ENCODE measurements at places on chromosomes 3 and 15.
A peak's percentile ranks its signal among the peaks of the same experiment; 100 is the strongest.

DNA sequence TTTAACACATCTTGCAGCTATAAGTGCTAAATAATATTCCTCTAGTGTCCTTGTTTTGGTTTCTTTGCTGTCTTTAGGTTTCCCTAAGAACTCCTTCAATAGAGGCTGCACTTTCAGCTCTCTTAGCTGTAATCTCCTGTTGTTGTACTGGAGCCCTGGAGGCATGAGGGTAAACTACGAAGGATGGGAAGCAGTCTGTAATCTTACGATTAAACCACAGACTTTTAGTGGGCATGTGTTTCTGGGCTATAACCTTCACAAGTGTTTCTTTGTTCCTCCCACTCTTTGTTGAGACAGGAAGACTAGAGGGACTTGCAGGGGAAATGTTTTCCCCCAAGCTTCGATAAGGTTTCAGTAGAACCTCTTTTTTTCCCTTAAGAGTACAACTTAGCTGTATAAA, 1058.1 kb downstream of the NSUN3 start:
- no peak for DNase-seq

DNA sequence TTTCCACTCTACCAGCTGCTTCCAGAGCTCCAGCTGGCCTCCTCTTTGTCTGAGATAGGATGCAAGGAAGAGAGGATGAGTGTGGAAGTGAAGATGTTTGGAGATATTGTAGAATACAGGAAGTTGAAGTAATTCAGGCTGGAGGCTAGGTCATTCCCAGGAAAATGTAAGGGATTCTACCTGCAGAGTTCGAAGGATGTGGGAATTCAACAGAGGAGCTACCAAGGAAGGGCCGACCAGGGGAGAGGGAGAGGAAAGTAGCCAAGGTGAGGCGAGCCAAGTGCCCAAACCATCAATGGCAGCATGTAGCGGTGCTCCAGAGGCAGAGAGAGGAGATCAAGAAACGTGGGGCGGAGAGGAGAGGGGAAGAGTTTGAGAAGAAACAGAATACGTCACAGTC, 49.0 kb upstream of the EPHB3 start:
- no peak for DNase-seq

- DNase-seq = no peak
Measured at GRCh38 chr15:96457841-96458240, 127.3 kb downstream of the NR2F2 start.

GRCh38 chr3:139421460-139421859, 32.0 kb upstream of the COPB2 start:
- no peak for DNase-seq

- DNase-seq = no peak
Measured at GRCh38 chr15:99998661-99999101, 265.4 kb upstream of the LYSMD4 start.

DNA sequence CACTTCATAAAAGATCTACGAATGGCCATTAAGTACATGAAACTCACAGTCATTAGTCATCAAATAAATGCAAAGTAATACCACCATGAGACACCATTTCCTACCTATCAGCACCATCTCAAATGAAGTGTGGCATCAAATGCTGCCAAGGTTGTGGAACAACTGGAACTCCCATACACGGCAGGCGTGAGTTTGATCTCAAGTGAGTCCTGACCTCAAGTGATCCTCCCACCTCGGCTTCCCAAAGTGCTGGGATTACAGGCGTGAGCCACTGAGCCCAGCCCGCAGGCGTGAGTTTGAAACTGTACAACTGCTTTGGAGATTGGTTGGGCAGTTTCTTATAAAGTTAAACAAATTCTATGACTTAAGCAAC, 28.8 kb upstream of the HDAC11 start:
- DNase-seq = no peak

- DNase-seq = no peak
Measured at GRCh38 chr15:33344111-33344510, 33.3 kb downstream of the RYR3 start.

- no peak for DNase-seq
Measured at GRCh38 chr15:59609730-59610712, 1.6 kb upstream of the GCNT3 start.

- no peak for DNase-seq
Measured at GRCh38 chr3:31253782-31254181, 278.9 kb upstream of the STT3B start.

DNA sequence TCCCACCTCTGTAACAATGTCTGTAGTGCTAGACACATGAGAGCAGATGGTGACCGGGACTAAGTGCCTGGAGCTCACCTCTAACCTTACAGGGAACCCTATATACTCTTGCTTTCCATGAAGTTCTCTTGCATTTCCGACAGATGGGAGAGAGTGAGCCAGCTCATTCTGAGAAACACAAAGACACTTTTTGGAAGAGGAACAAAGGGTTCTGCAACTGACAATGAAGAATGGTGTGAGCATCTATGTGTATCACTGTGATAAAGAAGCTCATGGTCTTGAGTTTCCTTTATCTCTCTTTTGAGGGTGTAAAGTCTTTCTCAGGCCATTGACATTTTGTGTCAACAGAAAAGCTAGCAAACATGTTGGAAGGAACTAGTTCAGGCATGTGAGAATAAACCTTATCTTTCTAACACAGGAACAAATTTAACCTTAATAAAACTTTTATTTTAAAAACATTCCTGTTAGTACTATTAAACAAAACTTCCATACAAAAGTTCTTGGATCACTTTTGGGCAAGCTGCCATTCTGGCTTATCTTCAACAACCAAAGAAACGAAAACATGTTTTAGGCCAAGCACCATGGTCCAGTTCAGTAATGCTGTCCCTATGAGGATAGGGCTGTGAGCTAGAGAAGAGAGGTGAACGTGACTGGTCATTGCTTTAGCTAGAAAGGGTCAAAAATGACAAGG, 142.7 kb downstream of the THRB start:
- no peak for DNase-seq

- DNase-seq = no peak
Measured at GRCh38 chr15:52233405-52233804, 42.2 kb upstream of the GNB5 start.

GRCh38 chr3:48514431-48515227, 10.7 kb upstream of the SHISA5 start:
- no peak for DNase-seq

DNA sequence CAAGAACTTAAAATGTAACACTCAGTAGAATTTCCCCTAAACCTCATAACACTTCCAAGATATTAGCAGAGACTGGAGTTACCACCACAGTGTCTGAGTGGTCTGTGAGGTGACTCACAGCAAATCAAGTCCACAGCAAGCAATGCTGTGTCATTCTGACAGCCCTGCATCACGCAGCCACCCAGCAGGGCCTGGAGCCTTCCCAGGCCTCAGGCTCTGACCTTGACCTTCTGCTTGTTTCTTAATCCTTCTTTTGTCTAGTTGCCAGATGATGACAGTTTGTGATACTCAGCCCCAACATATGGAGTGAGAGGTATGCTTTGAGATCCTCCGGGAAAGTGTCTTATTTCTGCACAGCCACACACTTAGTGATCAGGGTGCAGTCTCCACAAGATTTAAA, 82.5 kb downstream of the TOP2B start:
- no peak for DNase-seq

- no peak for DNase-seq
Measured at GRCh38 chr3:175896655-175897054, 1037.5 kb downstream of the NAALADL2 start.

DNA sequence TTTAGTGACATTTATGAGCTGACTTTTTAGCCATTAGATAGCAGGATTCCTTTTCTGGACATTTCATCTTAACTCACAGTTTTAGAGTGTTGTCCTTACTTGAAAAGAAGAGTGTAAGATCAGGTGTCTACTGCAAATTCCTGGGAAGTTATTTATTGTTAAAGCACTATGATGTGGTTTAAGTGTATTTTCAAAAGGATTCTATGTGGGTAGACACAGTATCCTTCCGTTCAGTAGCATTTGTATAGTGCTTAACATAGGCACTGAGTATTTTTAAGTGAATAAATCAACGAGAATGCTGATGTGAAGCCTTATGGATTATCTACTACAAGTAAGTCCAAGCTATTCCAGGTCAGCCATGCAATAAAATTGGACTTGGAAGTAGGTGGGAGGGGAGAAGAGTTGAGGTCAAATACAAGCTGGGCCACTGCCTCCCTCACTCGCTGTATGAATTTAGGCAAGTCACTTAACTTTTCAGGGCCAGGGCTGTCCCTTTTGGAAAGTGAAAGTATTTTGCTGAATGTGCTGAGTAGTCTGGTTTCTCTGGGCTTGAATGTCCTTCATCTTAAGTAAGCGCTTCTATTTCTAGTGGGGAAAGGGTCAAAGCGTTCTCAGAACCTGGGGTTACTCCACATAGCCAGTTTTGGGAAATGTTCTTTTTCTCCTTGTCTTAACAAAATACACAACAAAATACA, 48.6 kb downstream of the GAP43 start:
- DNase-seq = no peak

- no peak for DNase-seq
Measured at GRCh38 chr3:58459160-58459559, 25.5 kb upstream of the PDHB start.

GRCh38 chr3:10434144-10434937, 71.0 kb downstream of the ATP2B2 start:
- DNase-seq = no peak

DNA sequence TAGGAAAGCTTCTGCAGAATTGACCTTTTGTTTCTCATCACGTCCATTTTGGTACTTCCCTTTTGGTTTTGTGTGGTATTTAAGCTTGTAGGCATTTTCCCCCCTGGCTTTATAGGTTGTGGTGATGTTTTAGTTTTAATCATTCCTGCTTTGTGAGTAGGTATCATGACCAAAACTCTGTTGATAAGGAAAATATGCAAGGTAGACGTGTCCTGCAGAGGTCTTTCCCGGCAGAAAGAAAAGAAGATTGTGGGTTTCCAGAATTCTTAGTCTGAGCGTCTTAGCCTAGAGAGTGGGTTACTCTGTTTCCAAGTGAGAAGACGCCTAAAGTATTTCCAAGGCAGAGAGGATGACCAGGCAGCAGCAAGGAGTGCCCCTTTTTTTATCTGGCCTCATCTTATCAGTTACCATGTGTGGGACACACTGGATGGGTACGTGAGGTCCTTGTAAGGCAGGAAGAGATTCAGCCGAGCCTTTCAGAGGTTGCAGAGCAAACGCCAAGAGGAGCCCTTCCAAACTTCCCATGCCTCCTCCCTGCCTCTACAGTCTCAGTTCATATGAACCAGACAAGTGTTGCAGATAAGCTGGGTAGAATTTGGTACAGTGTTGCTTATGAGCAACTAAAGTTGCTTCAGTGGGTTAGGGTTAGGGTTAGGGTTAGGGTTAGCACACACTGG, 58.8 kb downstream of the ARNT2 start:
- no peak for DNase-seq

- DNase-seq = no peak
Measured at GRCh38 chr3:45252826-45253225, 26.7 kb upstream of the TMEM158 start.

DNA sequence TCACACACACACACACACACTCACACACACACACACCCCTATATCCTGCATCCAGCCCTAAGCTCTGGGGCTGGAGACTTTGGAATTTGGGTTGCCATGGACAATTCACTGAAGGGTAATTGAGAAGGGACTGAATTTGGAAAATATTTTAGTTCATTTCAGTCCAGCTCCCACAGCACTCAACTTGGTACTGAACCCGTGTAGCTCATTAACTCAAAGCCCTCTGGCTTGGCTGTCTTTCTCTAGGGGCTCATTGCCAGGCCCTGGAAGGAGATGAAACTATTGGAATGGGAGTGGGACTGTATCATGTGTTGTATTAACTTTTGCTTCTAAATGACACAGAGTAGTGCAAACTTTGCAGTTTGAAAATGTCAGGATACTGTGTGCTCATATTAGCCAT, 157.3 kb downstream of the EPHB1 start:
- no peak for DNase-seq

DNA sequence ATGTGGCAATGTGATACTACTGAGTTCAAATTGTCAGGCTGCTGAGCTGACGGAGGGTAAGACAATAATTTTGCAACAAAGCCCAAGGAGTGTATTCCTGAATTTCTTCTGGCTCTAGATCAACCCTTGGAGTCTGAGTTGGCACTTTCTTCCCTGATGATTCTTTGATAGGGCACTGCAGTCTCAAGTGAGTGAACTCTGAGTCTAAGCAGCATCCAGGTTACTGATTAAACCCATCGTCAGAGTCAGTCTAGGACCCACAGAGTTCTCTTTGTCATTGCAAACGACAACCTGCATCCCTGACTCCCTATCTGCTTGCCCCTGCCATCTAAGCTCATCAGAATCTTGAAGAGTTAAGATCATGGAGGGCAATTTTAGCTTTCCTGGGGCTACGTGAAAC, 58.6 kb downstream of the MME start:
- DNase-seq = no peak

- DNase-seq = no peak
Measured at GRCh38 chr15:71151081-71151480, 35.8 kb downstream of the THSD4 start.

DNA sequence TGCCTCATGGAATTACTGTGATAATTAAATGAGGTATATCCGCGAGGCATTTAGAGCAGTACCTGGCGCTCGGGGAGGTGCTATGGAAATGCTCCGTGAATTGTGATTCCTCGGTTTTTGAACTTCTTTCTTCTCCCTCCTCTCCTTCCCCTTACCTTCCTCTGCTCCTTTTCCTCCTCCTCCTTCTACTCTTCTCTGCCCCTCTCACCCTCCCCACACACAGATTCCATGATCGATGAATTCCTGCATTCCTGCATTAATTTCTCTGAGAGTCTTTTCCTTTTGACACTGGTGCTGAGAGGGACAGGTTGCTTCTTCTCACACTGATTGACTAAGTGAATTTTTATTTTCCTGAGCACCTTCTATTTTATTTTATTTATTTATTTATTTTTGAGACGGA, 101.2 kb upstream of the RGMA start:
- DNase-seq = no peak

- no peak for DNase-seq
Measured at GRCh38 chr15:64476550-64476949, 16.2 kb downstream of the ZNF609 start.

- DNase-seq = peak; percentile 8
Measured at GRCh38 chr3:113895964-113896363, 51.8 kb upstream of the ZDHHC23 start.

DNA sequence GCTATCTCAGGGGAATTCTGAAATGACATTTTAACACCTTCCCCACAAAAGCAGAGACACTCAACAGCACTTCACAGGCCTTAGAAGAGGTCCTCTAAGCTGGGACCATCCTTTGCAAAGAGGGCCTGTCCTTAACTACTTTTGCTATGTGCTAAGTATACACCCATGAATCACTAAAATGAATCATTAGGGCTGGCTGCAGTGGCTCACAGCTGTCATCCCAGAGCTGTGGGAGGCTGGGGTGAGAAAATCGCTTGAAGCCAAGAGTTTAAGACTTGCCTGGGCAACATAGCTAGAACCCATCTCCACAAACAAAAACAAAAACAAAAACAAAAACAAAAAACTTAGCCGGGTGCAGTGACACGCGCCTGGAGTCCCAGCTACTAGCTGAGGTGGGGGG, 53.9 kb upstream of the MELTF start:
- no peak for DNase-seq

DNA sequence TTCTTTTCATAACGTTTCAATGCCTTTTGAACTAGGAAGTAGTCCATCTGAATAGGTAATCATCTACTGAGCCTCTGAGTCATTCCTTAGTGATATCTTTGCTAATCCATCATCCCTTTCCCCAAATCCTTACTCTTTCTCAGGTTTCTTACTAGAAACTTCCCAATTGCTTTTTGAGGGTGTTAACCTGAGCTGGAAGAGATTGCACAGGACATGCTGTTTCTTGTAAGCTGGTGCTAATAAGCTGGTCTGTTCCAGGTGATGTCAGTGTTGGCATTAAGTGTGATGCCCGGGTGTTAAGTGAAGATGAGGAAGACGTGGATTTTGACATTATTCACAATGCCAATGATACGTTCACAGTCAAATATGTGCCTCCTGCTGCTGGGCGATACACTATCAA, 101.0 kb downstream of the DNASE1L3 start:
- DNase-seq = no peak
